ENCODE measurements at places on chromosomes 4 and X. TPM values are rescaled to one million over a fixed set of nuclear protein-coding genes. Genes with fewer than 3 reads are reported as not detected.

GRCh38 chr4:132866616-132867015 lies 282.5 kb upstream of the PCDH10 start:
- H3K27me3 ChIP-seq = no peaks in the 10 kb centered on the region
- H3K4me3 ChIP-seq = no peak overlapping the region
- no peaks in the 10 kb centered on the region for H3K4me1 ChIP-seq
- H3K27ac ChIP-seq = no peak overlapping the region
- no peak for DNase-seq
- no peaks in the 10 kb centered on the region for H3K36me3 ChIP-seq

GRCh38 chr4:16026160-16026761 lies 57.6 kb downstream of the PROM1 start:
- no peak overlapping the region for H3K27ac ChIP-seq
- DNase-seq = no peak
- peaks cover 17% of the 10 kb centered on the region for H3K4me1 ChIP-seq
- H3K27me3 ChIP-seq = no peaks in the 10 kb centered on the region
- peaks cover 22% of the 10 kb centered on the region for H3K36me3 ChIP-seq

DNA sequence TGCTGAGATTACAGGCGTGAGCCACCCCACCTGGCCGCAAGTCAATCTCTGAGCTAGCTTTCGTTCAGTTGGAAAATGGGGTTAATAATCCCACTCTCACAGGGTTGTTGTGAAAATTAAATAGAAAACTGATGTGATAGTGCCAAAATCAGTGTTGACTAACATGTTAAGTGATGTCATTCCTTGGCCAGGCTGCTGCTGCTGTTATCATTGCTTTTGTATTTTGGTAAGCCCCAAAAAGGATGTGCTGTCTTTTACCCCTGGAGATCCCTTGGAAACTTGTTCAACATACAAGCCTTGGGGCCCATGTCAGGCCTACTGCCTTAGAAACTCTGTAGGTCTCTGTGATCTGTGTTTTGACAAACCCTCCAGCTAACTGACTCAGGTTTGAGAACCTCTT lies 106.3 kb downstream of the AFF1 start:
- no peaks in the 10 kb centered on the region for H3K36me3 ChIP-seq
- DNase-seq = no peak
- no peaks in the 10 kb centered on the region for H3K27me3 ChIP-seq
- peaks cover 96% of the 10 kb centered on the region for H3K4me1 ChIP-seq
- H3K4me3 ChIP-seq = no peak overlapping the region

- H3K27ac ChIP-seq = no peak overlapping the region
- no peak for DNase-seq
- H3K4me3 ChIP-seq = no peak overlapping the region
- no peaks in the 10 kb centered on the region for H3K27me3 ChIP-seq
Measured at GRCh38 chr4:105389167-105389566, 84.7 kb downstream of the PPA2 start.

DNA sequence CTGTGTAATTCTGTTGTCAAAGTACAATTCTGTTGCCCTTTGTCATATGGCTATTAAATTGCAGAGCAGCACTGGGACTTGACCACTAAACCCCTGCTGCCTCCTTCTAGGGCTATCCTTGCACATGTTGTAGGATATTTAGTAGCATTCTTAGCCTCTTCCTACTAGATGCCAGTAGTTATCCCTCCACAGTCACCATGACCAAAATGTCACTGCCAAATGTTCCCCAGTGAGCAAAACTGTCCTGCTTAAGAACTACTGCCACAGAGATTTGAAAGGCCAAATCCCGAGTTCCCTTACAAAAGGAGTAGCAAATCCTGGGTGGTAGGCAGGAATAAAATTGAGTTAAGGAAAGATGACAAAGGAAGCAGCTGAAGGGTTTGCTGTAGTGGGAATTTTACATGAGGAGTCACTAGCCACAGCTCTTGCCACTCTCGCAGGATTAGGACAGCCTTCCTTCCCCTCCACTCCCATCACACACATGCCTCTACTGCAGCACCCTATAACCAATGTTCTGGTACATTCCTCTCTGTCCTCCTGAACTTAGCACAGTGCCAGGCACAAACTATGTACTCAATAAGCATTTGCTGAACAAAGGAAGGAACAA lies 8.4 kb downstream of the APBB2 start:
- H3K4me3 ChIP-seq = no peak overlapping the region
- H3K36me3 ChIP-seq = no peaks in the 10 kb centered on the region
- H3K27me3 ChIP-seq = no peaks in the 10 kb centered on the region
- DNase-seq = no peak
- H3K27ac ChIP-seq = no peak overlapping the region
- H3K4me1 ChIP-seq = peaks cover 11% of the 10 kb centered on the region

DNA sequence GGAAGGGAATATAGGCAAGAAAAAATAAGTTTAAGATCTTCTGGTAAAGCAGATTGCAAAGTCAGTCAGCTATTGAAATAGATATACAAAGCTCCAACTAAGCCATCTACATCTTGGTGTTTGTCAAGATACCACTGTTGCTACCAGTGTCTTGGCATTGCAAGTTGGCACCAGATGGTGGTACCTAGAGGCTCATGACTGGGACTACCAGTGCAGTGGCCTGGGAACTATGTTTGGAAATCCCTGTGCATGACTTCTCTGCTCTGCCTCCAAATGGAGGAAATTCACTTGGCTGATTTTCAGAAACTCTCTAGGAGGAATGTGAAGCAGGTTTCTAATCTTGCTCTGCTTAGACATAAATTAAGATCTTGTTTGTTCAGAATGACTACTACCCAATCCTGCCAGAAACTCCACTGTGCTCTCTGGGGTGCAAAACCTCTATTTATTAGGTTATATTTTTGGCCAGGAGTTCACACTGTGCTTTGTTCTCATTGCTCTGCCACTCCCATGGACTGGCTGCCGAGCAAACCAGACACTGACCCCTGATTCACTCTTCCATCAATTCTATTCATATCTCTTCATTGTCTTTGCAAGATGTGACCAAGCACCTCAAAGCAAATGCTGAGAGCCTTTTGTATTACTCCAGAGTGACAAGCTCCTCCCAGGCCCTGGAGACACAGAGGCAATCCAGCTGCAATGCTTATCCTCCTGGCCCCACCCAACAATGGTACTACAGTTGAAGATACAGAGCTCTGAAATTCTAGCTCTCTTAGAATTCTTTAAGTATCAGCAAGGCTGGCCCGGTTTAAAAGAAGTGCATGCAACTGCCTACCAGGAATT lies 272.3 kb upstream of the FGF16 start:
- H3K27me3 ChIP-seq = no peaks in the 10 kb centered on the region
- H3K27ac ChIP-seq = no peak overlapping the region
- DNase-seq = no peak
- H3K4me1 ChIP-seq = no peaks in the 10 kb centered on the region
- no peak overlapping the region for H3K4me3 ChIP-seq

Gene POF1B
- 20.6 TPM for polyA plus RNA-seq

DNA sequence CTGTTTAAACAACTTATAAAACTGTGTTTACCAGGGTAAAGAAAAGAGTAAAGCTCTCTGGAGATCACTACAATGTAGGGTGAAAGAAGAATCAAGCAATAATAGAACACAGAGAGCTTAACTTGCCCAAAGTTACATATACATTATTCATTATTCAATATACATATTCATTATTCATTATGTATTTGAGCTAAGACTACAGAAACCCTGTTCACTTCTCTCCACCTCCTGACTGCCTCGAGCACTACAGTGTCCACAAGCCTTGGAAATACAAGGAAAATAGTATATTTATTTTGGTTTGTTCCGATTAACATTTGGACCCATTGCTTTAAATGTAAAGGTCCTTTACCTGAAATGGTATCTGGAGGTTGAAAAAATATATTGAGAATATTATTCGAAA lies 35.9 kb upstream of the ELF2 start:
- no peak overlapping the region for H3K27ac ChIP-seq
- H3K27me3 ChIP-seq = no peaks in the 10 kb centered on the region
- no peak for DNase-seq
- no peak overlapping the region for H3K4me3 ChIP-seq
- H3K4me1 ChIP-seq = no peaks in the 10 kb centered on the region

All from stomach (tissue), 19 donors.